A172 (cell line): ENCODE measurements at places on chromosomes 6 and 20.
A peak's percentile ranks its signal among the peaks of the same experiment; 100 is the strongest.

DNA sequence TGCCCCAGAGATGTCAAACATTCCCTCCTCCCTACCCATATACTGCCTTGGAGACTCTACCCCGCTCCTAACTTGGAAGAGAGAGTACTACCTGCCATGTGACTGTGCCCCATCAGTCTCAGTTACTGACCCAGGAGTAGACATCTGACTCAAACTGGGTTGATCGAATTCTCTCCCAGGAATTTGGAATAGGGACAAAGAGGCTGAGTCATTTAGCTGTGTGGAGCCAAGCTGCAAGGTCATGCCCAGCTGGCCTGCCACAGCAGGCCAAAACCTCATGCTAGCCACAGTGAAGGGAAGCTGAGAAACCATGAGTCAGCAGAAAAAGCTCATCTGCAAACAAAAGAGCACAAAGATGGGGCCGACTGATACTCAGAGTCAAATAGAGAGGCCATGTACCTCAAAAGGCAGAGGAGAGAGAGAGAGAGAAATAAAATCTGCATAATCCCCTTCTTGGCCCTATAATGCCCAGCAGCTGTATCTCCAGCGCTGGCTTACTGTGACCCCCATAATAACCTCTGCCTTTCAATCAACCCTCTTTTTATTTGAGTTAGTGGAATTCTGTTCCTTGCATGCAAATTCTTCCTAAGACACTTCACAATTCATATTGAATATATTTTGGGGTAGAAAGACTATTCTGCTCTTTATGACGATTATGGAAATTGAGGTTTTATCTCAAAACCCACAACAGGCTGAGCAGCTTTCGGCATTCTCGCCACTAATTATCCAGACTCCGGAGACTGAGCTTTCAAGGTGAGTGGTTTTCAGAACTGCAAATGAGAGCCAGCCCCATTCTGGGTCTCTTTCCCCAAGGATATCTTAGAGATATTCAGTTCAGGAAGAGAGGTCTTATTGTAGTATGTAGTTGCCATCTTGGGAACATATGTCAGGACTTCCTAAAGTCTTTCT is 21.4 kb upstream of the AKIRIN2 start:
- peak; percentile 95 for DNase-seq

DNA sequence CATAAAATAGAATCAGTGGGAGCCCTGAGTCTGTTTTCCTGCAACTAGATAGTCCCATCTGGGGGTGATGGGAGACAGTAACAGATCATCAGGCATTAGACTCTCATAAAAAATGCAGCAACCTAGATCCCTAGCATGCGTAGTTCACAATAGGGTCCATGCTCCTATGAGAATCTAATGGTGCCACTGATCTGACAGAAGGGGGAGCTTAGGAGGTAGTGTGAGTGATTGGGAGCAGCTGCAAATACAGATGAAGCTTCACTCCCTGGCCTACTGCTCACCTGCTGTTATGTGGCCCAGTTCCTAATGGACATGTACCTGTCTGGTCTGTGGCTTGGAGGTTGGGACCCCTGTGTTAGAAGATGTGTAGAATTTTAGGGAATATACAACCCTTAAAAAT is 904.5 kb upstream of the EPHA7 start:
- DNase-seq = peak; percentile 1

- no peak for DNase-seq
These were observed 137.7 kb upstream of the ARMC2 start for GRCh38 chr6:108710551-108710950.

DNA sequence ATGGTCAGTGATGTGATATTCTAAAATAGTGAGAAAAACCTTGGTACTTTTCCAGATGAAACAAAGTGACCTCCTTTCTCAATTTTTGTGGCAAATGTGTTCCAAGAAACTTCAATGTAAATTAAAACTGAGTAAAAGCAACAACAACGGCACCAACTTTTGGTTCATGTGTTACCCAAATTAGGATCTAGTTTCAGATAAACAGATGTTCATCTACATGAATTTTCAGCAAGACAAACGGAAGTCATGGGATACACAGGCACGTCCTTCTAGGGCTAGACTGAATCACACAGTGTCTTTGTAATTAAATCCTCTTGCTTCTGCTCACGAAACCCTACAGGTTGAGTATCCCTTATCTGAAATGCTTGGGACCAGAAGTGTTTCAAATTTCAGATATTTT is 915.2 kb downstream of the TFAP2A start:
- no peak for DNase-seq

DNA sequence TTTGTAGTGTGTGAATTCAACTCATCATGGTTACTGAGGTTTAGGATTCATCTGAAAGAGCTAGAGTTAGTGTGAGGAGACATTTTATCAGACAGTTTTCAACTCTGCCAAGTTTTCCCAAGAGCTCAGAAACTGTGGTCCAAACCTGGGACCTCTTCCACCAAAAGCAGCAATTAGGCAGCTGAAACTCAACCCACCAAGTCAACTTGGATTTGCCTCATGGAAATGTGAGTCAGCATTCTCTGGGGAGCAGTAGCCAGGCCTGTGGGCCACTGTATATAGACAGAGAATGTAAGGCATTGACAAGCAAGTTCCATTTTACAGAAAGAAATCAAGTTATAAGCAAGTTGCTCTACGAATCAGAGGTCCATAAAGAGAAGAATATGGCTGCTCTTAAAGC is 178.8 kb upstream of the HDDC2 start:
- DNase-seq = no peak

- no peak for DNase-seq
These were observed 70.3 kb downstream of the SESN1 start for GRCh38 chr6:109024368-109024767.

- DNase-seq = no peak
These were observed 10.9 kb upstream of the SYNE1 start for GRCh38 chr6:152648105-152648504.

GRCh38 chr6:38579010-38579628 is 60.6 kb downstream of the BTBD9 start:
- DNase-seq = no peak

DNA sequence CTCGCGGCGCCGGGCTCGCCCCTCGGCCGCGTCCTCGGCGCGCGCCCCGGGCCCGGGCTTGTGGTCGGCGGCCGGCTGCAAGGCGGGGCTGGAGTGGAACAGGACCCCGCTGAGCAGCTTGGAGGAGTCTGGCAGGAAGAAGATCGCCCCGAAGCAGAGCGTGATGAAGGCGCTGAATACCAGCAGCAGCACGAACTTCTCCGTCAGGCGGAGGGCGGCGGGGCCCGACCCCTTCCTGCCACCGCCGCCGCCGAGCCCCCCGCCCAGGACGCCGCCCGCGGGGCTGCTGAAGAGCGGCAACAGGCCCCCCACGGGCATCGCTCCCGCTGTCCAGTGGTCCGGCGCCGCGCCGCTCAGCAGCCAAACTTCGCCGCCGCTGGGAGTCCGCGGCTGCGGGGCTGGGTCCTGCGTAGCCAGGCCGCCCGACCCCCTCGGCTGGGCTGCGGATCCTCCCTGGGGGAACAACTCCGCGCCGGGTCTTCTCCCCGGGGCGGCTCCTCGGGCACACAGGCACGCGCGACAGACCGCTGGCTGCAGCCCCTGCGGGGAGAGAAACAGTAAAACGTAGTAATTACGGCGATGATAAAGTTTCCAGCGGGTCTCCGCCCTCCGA is 707 bp downstream of the MAN1A1 start:
- DNase-seq = no peak

DNA sequence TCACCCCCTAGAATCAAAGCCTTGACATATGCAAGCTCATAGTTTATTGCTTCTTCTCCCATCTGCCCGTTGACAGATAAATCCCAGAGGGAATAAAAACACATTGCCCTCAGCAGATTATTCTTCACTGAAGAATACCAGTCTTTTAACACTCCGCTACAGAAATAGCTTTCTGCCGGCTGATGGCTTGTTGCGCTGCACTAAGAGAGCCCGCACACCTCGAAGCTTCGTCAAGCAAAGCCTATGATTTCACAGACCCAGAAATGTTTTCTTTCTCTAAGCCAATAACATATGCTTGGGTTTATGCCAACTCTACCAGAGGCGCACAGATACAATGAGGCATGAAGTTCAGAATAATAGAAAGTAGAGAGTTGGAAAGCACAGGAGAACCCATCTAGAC is 208.9 kb upstream of the FOXQ1 start:
- DNase-seq = no peak

DNA sequence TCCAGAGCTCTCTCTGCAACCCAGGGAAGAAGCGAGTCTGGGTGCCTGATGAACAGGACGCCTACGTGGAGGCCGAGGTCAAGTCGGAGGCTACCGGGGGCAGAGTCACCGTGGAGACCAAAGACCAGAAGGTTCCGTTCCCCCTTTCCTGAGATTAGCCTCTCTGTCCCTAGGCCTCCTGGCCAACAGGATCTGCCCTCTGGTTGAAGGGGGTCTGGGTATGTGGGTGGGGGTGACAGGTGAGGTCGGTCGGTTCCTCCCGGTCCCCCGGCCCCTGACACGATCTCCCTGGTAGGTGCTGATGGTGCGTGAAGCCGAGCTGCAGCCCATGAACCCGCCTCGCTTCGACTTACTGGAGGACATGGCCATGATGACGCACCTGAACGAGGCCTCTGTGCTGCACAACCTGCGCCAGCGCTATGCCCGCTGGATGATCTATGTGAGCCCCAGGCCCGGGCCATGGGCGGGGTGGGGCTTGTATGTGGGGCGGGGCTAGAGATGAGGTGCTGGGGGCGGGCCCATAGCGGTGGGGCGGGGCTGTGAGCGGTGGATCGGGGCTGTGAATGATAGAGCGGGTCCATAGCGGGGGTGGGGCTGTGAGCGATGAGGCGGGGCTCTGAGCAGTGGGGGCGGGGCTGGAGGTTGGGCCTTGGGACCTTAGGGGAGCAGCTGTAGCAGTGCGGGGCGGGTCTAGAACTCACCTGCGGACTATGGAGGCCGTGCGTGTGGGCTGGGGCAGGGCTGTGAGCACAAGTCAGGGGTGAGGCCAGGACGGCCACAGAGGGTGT is 23.9 kb downstream of the MYH7B start:
- DNase-seq = no peak
